ENCODE measurements at places on chromosomes 5 and 9.

- DNase-seq: no peak
These were observed 7.6 kb downstream of the C9orf72 start for GRCh38 chr9:27565696-27566095.

- no peak for DNase-seq
These were observed 264.2 kb downstream of the DEPDC1B start for GRCh38 chr5:60435808-60436207.

- no peak for DNase-seq
These were observed 297.9 kb downstream of the TLE1 start for GRCh38 chr9:81391457-81391825.

DNA sequence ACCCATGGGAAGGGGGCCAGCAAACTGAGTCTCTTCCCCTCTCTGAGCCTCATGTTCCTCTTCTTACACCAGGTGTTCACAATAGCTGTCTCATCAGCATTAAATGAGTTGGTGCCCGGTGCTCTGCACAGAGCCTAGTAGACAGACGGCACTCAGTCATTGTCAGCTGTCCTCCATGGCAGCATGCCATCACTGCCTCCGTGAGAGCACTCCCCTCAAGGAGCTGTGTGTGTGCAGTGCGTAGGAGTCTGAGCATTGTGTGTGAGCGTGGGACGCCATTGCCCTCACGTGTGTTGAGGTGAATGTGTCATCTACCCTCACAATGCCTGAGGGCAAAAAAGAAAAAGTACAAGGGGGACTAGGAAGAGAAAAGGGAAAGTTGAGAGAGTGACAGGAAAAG, 536.5 kb downstream of the CDK5RAP2 start:
- no peak for DNase-seq

- no peak for DNase-seq
These were observed 2.6 kb downstream of the AJM1 start for GRCh38 chr9:136844761-136845464.

GRCh38 chr5:93423300-93423699, 157.7 kb downstream of the NR2F1-AS1 start:
- no peak for DNase-seq

- DNase-seq: no peak
These were observed 46.5 kb downstream of the GNA14 start for GRCh38 chr9:77601476-77602099.

DNA sequence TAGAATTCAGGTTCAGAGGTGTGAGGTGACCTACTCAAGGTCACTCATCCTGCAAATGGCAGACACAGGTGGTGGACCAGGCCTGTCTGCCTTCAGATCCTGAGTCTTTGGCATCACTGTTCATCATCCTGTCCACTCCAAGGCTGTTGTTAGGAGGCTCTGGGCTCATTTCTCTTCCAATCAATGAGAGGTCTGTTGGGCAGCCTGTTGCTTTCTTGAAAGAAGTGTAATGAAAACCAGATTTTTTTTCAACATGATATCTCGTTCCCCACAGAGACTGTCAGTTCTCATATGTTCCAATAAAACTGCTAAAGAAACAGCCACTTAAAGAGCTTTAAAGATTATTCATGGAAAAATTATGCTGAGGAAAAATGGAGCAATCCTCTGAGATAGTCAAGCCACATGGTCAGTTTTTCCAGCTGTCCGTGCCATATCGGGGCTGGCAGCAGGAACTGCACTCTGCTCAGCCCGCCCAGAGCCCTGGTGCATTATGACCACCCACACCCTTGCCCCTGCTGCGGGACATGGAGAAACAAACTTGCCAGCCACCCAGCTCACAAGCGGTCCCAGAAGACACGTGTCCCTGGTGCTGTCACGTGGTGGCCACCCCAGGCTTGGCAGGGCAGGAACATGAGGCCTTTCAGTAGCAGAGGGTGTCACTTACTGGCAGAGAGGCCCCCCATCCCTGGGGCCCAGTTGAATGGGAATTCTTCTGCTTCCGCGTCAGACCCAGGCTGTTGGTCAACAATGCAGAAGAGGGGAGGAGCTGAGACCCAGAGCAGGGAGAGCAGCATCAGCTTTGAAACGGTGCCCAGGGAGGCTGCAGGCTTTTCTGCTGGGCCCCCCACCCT, 63.7 kb upstream of the ANGPTL2 start:
- no peak for DNase-seq

GRCh38 chr5:97499605-97500004, 316.6 kb upstream of the RIOK2 start:
- DNase-seq: no peak

DNA sequence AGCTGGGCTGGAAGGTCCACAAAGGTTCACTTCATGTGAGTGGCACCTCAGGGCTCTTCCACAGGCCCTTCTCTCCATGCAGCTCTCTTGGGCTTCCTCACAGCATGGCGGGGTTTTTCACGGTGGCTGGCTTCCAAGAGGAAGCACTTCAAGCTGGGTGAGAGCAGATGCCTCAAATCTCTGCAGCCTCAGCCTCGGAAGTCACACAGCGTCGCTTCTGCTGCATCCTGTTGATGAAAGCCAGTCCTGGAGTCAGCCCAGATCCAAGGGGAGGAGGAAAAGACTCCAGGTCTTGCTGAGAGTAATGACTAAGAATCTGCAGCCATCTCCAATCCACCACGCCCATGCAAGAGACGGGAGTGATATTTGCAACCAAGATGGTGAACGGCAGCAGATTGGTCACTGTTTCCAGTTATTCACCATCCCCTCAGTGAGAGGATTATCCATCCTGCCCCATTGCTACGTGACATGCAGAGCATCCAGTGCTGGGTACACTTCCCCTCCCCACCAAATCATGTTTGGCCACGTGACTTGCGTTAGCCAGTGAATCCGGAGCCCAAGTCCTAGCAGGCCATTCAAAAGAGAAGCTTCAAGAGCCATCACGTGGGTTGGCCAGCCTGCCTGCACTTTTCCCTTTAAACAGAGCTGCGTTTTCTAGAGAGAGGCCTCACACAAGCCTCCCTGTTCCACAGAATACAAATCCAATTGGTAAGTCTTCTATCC, 173.9 kb downstream of the C9orf50 start:
- no peak for DNase-seq

DNA sequence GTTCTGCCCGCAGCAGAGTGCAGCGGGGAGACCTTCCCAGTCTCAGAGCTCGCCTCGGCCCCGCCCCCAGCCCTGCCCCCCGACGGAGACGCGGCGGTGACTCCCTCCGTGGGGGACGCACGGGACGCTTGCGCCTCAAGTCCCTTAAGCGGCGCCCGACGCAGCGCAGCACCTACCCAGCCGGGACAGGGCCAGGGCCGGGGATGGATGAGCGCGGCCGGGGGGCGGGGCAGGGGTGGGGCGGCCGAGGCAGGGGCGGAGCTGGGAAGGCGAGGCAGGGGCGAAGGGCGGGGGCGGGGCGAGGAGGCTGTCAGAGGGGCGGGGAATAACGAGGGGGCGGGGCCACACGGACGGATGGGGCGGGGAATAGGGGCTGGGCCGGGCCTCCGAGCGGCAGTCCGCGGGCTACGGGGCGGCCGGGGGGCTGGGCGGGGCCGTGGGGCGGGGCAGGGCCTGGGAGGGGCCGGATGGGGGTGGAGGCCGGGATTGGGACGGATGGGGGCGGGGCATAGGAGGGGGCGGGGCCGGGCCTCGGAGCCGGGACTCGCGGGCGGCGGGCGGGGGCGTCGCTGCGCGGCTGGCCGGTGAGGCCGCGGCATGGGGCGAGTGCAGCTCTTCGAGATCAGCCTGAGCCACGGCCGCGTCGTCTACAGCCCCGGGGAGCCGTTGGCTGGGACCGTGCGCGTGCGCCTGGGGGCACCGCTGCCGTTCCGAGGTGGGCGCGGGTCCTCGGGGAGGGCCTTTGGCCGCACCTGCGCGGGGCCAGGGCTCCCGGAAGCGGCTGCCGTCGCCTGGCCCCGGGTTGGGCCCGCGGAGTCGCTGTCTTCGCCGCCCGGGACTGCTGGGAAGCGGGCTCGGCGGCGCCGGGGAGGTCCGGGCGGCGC, at the start of gene ARRDC1:
TSS of gene ARRDC1 (plus strand) at position 566 of the 884 bp plus-strand sequence. CDS start at position 598, 32 bp downstream.
- peak; percentile 92 for DNase-seq

GRCh38 chr5:74164725-74165235, 475.7 kb downstream of the ENC1 start:
- DNase-seq: no peak

DNA sequence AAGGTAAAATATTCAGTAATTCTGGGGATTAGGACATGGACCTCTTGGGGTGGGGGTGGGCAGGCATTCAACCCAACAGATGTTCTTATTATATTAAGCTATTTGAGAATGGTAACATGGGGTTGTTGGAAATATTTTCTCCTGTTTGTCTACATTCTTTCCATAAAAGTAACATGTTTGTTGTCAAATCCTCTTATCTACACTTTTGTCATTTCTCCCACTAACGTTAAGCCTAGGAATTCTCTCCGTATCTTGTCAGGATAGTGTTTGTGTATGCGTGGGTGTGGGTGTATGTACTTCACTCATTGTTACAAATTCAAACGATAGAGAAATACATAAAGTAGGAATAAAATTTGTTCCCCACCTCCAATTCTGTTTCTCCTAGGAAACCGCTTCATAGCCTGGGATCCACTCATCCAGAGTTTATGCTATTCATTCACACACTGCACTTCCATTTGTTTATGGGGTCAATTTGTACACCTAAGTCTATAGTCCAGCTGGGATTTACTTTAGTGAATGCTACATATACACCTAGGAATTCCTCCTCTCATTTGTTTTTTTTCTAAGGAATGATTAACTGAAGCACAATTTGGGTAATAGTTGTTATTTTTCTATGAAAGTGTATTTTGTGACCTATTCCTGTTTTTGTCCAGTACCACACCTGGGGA, 216.8 kb downstream of the DCP2 start:
- DNase-seq: no peak

- no peak for DNase-seq
These were observed 1929.5 kb upstream of the CDH9 start for GRCh38 chr5:28967848-28968247.

DNA sequence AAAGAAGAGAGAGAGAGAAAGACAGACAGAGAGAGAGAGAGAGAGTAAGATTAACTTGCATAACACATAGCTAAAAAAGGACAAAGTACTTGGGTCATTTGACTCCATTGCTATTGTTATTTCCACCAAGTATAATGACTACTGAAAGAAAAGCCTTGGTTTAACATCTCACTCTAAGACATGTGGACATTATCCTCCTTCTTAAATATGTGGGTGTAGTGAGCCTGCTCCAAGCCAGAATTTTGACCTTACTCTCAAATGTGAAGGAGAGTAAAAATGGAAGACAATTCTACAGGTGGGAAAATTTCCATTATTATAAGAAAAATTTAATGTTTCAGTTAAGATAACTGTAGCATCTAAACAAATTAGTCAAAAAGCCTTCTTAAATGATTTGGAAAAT, 8.5 kb upstream of the MARCOL start:
- DNase-seq: no peak

Data from stimulated activated CD8-positive, alpha-beta memory T cell treated with anti-CD3 and anti-CD28 coated beads, Interleukin-2, amount 100 ng/mL, for 1 hour (primary cell).